Caki2 (cell line): ENCODE measurements at places on chromosomes 4 and X. TPM values are rescaled to one million over a fixed set of nuclear protein-coding genes. Genes with fewer than 3 reads are reported as not detected.

DNA sequence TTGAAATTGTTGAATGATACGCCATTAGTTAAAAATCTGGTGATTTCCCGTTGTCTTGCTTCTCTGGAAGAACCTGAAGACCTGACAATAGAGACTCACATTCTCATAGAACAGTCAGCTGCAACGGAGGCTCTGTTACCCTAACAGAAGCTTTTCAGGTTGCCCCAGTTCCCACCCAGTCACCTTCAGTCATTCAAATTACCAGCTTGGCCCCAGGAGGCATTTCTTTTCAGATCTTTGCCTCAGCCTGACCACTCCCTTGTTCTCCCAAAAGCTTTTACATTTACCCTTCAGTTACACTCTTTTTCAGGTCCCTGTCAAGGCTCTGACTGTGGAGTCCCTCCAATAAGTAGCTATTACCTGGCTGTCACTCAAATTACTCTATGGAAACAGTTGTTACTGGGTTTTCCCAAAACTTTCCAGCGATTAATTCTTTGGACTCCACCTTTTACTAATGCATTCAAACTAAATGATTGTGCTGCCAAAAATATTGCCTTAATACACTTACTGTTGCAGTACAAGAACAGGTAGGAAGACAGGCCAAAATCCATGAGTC lies 162.2 kb upstream of the FTHL17 start:
- DNase-seq: no peak

DNA sequence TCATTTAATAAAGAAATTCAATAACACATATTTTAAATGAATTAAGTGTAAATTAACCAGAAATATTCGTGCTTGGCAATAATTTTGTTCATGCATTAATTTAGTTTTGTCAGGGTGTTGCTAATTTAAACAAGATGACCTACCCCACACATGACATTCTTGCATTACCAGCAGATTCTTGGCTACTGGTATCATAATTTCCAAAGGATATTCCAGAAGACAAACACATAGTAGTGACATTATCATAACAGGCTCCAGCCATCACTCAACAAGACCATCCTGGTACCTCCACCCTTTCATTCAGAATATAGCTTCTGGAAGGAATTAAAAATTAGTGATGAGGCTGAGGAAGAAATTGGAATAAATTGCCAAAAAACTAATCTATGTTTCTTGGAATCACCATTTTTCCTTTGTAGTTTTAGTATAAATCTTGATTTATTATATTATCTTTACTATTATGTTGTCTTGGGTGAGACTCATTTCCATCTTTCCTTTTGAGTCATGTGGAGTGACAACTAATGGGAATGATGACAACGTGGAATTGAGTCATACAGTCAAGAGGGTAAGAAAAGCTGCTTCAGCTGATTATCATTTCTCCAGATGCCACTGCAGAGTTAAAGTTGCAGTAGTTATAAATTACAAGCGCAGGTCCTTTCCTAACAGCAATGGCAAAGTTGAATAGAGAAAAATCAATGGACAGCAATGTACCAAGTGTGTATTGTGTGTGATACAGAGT lies 30.9 kb upstream of the HHIP start:
- DNase-seq: no peak

GRCh38 chr4:184536065-184536880 lies 61.9 kb upstream of the IRF2 start:
- no peak for DNase-seq

DNA sequence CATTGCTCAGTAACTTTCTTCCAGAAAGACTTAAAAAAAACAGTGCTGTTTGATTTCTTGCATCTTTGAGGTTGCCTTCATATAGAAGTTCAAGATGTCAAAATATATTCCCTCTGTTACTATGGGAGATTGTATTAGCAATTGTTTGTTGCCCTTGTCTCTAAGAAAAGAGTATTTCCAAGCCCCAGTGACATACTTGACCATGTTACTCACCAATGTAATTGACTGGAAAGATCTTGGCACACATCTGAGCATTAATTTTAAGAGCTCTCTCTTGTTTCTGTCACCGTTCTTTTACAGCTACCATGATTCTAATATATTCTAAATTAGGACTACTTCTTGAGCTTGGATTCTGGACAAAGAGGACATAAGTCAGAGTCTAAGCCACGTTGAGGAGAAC lies 902.7 kb upstream of the EPHA5 start:
- peak; percentile 54 for DNase-seq

MAGEA1 gene
- total RNA-seq: not detected in 2 replicates

RTL5 gene
- 0.27 and 0.90 TPM in 2 replicates for total RNA-seq
